Endodermal cell (in vitro differentiated cells): ENCODE measurements at places on chromosomes 2 and 18.
A peak's percentile ranks its signal among the peaks of the same experiment; 100 is the strongest.

- DNase-seq: no peak
Observed at GRCh38 chr2:10075571-10076209, 4.5 kb downstream of the CYS1 start.

- peak; percentile 13 for DNase-seq
Observed at GRCh38 chr18:45654677-45655076, 39.4 kb downstream of the SLC14A2 start.

- no peak for DNase-seq
Observed at GRCh38 chr2:24618680-24619079, 127.6 kb downstream of the NCOA1 start.

GRCh38 chr2:160918906-160919503, 241.2 kb upstream of the TANK start:
- peak; percentile 89 for DNase-seq

DNA sequence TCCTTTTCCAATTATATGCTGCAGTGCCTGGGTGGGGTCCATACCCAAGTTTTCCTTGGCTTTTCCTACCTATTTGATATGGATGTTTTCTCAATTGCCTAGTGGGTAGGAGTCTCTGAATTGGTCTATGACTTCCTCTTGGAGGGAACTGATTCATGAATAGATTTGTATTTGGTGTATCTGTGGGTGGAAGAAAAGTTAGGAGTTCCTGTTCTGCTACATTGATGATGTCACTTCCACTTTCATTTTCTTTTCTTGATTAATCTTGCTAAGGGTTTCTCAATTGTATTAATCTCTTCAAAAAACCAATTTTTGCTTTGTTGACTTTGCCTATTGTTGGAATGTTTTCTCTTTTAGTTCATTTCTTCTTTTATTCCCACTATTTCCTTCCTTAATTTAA, 37.4 kb upstream of the SLC9A2 start:
- no peak for DNase-seq
